ENCODE measurements at places on chromosomes 16 and 17.

DNA sequence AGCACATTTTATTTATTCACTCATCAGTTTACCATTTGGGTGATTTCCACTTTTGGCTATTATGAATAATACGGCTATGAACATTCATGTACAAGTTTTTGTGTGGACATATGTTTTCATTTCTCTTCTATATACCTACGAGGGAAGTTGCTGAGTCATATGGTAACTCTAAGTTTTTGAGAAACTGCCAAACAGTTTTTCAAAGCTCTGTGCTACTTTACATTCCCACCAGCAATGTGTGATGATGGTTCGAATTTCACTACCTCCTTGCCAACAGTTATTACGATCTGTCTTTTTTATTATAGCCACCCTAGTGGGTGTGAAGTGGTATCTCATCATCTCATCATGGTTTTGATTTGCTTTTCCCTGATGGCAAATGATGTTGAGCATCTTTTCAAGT lies 63.7 kb upstream of the MRTFB start:
- DNase-seq = no peak

- DNase-seq = no peak
Measured at GRCh38 chr17:50146927-50147665, 3.4 kb downstream of the PPP1R9B start.

DNA sequence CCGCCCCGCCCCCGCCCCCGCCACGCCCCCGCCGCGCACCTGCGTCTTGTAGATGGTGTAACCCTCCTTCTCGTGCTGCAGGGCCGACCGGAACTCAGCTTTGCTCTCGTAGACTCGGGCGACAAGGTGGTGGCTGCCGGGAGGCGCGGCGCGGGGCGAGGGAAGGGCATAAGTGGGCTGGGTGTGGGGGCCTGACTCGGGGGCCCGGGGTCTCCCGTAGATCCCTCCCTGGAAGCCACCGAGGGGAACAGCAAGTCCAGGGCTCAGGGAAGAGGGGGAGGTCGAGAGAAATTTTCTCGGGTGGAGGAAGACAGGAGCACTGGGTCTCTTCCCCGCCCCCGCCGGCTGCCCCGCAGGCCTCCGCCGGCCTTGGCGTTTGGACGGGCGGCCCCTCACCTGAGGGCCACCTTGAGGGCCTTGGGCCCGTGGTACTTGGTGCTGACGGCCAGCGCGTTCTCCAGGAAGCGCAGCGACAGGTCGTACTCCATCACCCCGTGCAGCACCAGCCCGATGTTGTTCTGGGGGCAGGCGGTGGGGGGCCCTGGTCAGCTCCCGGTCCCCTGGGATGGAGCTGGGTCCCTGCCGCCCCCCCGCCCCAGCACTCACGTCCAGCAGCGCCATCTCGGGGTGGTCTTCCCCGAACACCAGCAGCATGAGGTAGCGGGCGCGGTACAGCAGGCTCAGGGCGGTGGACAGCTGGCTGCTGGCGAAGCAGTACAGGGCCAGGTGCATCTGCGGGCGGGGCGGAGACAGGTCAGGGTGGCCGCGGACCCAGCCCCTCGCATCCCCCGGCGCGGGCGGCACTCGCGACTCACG lies 19.4 kb downstream of the CLUH start:
- DNase-seq = no peak

GRCh38 chr16:87550495-87550961 lies 51.8 kb upstream of the JPH3 start:
- no peak for DNase-seq

GRCh38 chr16:51569203-51569931 lies 418.3 kb upstream of the SALL1 start:
- DNase-seq = no peak
